Vagina (tissue), 2 donors: ENCODE measurements at places on chromosomes 2 and 18.

- DNase-seq, result no peak
Observed at GRCh38 chr2:232637866-232638583, 4.6 kb downstream of the EFHD1 start.

GRCh38 chr2:109236147-109236546, 107.1 kb downstream of the SH3RF3 start:
- no peak for DNase-seq

DNA sequence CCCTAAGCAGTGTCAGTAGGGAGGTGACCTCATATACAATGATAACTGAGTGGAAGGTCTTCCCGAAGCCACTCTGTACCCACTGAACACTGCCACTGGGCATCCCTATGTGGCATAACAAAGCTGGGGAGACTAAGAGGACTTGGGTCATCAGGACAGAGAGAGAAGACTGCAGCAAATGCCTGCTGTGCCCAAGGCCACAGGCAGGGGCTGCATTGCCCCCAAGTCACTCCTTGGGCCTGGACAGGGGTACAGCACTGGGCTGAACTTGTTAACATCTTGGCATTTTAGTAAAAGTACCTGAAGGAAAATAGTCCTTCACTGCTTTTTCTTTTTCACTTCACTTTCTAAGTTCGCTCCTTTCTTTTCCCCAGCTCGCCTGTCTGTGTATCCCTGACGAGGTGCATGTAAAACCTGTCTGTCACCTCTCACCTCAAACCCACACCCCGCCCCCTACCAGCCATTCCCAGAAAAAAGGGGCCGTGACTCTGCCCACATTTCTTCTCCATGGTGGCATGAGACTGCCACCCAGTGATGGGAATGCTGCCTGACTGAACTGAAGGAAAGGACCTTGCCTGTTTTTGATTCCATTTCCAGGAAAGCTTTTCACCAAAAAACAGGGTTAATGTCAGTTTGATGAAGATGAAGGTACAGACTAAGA, 62.9 kb downstream of the MTHFD2 start:
- no peak for DNase-seq

DNA sequence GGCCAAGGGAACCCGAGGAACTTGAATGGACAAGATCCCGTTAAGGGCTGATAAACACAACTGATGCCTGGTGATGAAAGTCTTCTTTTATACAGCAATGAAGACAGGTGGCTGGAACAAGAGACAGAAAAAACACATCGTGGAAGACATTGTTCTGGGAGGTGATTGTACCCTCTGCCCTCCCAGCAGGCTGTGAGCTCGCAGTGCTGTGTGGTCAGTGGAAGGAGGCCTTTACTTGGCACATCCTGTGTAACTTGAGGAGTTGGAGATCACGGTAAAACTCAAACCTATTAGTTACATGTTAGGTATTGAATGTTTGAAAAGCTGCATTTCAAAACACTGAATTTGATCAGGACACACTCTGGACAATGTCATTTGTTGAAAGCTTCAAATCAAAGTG, 249.9 kb upstream of the EPAS1 start:
- DNase-seq, result no peak

DNA sequence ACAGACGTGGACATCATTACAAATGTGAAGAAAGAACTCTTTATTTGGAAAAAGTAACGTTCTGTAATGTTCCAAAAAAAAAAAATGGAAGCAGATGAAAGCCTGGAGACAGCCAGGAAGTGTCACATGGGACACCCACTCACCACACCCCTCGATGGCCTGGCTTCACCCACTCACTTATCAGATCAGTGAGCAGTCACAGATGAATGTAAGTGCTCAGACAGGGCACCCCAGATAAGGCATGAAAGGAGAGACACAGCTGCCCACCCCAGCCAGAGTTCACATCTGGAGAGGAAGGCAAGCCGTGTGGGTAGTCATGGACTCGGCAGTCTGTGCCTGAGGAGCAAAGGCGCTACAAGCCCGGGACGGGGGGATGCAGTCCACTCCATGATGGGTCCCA, 105.2 kb downstream of the SEPTIN10 start:
- no peak for DNase-seq

- DNase-seq, result no peak
Observed at GRCh38 chr2:149725234-149725633, 137.7 kb upstream of the MMADHC start.

- DNase-seq, result no peak
Observed at GRCh38 chr2:10741139-10741538, 19.7 kb downstream of the ATP6V1C2 start.

DNA sequence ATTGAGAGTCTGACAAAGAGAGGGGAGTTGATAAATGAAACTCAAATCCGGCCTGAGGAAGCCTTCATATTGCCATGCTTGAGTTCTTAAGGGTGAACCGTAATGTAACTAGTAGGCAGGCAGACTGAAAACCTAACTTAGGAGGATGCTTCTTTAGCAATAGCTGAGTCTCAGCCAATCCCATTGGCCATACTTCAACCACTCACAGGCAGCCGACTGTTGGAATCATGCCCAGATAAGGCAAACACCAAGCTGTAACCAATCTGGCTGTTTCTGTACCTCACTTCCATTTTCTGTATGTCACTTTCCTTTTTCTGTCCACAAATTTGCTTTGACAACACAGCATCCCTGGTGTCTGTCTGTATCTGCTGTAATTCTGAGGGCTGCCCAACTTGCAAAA, 39.5 kb downstream of the TPRKB start:
- DNase-seq, result no peak
